ELF-1 (cell line): ENCODE measurements at places on chromosomes 3 and 15.

DNA sequence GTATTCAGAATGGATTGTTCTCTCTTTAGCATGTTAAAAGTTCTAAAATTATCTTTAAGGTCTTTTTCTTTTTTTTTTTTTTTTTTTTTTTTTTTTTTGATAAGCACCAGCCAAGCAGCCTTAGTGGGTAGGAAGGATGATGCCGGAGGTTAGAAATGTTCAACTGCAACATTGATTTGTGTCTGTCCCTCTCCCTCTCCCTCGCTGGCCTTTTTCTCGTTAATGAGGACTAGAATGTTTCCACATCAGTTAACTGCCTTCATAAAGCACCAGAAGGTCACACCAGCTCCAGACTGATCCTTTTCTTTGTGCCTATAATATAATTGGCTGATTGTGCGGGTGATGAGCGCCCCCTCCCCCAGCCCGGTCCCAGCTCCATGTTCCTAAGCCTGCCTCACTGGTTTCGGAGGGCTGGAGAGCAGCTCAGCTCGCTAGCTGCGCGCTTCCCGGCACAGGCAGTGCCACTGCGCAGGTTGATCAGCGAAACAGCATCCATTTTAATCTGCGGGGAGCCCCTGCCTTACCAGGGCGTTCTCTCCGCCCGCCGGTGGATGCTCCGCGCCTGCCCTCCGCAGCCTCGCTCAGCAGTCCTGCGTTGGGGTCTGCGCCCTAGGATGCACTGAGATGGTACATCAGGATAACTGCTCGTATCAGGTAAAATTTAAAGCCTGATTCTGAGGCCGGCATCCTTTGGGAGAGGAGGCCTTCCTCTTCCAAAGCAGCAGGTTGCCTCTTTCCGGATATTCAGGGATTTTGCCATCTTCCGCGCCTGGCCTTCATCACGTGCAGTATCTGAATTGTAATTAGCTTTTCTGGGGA, 148.9 kb upstream of the IL12A start:
- DNase-seq: peak; percentile 57

DNA sequence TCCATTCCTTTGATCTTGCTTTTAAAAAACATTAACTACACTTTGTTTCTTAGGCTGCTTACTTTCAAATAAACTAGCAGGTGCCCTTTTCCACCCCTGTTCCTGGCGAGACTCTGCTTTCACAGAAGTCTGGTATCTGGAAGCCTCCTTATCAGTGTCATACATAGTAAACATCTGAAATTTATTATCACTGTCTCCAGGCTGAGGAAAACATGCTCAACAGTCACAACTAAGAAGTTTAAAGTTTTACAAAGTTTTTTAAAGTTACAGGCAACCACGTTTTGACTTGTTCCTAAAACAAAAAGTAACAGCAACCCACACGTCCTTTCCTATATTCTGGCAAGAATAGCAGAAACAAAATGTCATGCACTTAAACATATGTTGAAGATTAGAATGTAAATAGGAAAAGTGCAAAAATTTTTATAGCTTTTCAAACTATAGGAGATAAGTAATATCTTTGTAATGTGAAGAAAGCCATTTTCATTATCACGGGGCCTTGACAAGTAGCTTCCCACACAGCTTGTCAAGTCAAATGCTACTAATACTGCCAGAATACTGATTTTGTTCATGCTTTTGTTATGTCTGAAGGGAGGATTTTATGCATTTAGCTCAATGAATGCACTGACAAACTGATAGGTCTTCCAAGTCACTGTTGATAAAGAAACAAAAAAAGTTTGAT, 275.2 kb upstream of the KCNMB2 start:
- no peak for DNase-seq

DNA sequence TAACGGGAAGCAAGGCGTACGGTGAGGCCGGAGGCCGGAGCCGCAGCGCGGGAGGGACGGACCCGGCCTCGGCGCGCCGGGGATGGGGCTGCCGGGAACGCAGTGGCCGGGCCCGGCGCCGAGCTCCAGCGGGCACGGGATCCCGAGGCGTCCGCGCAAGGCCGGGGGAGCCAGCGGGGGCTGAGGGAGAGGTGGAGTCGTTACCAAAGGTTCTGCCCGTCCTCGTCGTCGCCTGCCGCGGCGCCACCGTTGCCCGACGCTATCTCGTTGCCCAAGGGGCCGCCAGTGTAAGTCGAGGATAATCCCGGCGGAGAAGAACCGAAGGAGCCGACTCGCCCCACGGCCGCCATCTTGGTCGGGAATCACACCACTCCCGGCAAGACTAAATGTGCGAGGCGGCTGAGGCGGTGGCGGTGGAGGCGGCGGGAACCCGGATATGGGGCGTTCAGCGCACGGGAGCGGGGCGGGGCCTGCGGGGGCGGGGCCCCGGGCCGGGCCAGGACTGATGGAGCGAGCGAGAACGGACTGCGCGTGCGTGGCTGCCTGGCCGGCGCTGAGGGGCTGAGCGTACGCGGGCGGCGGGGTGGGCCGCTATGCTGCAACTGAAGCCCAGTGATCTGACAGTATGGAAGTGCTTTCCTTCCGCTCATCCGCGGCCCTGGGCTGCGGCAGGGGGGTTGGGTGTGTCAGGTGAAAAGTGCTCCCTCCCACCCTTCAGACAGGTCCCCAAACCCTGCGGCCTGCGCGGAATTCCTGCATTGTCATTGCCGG, at the start of gene DYNC1LI1:
TSS of gene DYNC1LI1 (minus strand) at position 438 of the 771 bp plus-strand sequence. CDS start at position 350, 88 bp downstream.
- DNase-seq: peak; percentile 94

DNA sequence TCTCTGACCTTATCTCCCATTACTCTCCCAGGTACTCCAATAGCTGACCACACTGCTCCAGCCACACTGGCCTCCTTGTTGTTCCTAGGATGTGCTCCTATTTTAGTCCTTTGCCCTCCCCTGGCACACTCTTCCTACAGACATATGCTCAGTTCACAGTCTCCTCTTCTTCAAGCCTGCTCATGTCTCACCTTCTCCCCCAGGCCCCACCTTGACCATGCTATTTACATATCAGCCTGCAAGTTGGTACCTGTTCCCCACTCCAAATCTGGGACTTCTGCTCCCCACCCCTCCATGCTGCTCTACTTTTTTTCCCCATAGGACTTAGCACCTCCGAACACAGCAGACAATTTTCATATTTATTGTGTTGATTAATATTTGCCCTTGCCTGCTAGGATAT, 84.9 kb upstream of the BCL6 start:
- DNase-seq: no peak

- DNase-seq: no peak
These were observed 3.9 kb downstream of the ADAMTS7 start for GRCh38 chr15:78807359-78807758.

- no peak for DNase-seq
These were observed 29.0 kb upstream of the OSBPL11 start for GRCh38 chr3:125624341-125624740.

- DNase-seq: no peak
These were observed 1.8 kb downstream of the DALRD3 start for GRCh38 chr3:49016414-49017228.

DNA sequence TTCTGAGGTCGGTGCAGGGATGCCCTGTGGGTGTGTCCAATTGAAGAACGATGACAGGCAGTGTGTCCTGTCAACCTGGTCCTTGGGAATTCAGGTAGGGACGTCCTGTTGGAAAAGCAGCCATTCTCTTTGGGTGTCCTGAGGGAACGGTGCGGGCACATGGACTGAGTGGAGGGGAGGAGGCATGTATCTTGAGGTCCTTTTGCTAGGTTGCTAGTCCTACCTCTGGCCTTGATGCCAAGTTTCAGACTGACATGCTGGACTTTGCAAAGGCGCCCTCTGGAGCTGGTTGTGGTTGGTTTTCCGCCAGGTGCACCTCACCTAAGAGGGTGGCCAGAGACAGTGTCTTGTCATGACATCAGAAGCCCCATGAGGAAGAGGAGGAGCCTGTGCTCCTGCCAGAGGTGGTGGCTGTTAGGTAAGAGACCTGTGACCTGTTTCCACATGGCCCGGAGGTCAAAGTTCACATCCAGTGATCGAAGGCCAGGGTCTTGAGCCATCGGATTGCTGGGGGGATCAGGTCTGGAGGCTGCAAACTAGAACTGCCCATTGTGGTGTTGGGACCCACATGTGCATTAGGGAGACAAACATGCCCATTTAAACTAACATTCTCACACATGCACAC, 106.3 kb downstream of the SNRPN start:
- DNase-seq: no peak
